ENCODE measurements at places on chromosomes 6 and 20.

DNA sequence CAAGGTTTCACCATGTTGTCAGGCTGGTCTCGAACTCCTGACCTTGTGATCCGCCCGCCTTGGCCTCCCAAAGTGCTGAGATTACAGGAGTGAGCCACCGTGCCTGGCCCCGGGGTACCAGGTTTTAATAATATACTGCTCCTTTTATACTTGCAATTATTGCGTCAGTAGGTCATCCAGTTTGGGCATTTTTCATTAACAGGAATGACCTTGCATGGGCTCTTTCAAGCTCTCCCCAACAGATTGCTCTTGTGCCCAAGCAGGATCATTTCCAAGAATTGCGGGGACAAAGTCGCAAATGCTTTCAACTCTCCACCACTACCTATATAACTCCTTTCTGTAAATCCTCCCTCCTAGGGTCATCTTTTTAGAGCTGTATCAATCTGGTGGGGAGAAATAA lies 23.8 kb downstream of the STK38 start:
- DNase-seq, result no peak

GRCh38 chr20:61932199-61932592 lies 133.5 kb downstream of the TAF4 start:
- no peak for DNase-seq

DNA sequence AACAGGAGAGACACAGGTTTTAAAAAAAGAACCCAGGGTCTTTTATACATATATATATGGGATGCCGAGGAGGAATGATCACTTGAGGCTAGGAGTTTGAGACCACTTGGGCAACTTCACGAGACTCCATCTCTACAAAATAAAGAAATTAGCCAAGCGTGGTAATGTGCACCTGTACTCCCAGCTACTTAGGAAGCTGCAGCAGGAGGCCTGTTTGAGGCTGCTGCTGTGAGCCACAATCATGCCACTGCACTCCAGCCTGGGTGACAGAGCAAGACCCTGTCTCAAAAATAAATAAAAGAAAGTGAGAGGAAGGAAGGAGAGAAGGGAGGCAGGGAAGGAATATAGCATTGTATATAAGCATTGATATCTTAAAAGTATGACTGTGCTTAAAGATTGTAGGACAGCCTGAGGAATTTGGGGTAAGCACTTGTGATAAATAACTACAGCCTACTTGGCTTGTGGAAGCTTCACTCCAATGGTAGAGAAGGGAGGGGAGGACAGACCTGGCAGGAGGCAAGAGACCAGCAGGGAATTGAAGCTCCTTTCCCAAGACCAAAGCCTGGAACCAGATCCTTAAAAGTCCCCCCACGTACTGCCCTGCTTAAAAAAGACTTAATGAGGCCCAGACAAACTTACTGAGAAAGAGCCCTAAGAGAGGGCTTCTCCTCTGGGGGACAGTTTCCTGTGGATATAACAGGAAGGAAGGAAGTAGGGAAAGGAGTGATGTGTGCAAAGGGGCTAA lies 2.5 kb upstream of the SNTA1 start:
- DNase-seq, result no peak

- DNase-seq, result peak; percentile 82
Observed at GRCh38 chr6:55925292-55925691, 49.9 kb upstream of the BMP5 start.

DNA sequence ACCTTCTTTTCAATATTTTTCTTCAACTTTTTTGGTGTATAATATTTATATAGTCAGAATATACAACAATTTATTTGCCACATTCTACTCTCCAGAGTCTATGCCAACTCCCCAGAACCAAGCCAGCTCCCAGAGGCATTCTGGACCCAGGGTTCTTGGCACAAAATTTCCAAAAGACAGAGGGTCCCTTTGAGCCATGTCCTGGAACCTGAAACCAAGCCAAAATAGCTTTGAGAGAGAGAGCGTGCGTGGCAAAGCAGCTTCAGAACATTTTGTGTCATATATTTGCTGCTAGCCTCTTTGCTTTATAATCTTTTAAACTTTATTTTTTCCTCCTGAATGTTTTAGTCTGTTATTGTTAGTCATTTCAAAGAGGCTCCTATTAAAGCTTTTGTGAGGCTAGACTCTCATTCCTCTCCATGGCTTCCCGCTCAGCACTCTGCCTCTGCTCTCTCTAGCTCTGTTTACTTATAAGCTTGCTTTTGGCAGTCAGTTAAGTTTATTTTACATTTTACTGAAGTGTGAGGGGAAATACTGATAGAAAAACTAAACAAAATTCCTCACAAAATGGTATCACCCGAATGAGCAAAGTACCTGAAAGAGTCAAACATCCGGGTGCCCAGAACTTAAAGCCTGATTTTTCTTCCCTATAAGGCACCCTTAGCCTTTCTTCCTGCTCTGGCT lies 605.1 kb upstream of the ID4 start:
- no peak for DNase-seq

GRCh38 chr6:108557494-108558371 lies 3.0 kb upstream of the FOXO3 start:
- DNase-seq, result no peak

GRCh38 chr6:43738267-43738676 lies 31.7 kb upstream of the VEGFA start:
- no peak for DNase-seq

- DNase-seq, result no peak
Observed at GRCh38 chr6:139370283-139370998, 4.0 kb downstream of the CITED2 start.

- no peak for DNase-seq
Observed at GRCh38 chr6:28720357-28721231, 194.9 kb downstream of the GPX5 start.

DNA sequence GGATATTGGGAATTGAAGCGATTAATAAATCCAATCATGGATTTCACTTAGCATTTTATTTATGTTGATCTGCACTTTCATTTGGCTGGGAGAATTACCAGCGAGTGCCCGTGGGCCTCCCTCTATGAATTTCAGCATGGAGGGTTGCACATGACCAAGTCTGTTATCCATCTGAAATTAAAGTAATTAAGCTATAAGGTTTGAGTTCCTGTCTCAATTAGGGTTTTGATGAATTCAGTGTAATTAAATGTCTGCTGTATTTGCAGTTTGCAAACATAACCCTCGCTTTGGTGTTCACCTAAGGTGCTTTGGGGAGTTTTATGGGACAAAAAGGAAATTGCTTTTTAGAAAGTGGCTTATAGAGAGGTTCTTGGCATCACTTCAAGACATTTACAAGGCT lies 169.8 kb upstream of the RIN2 start:
- DNase-seq, result no peak

- DNase-seq, result no peak
Observed at GRCh38 chr6:21437581-21437980, 156.0 kb upstream of the SOX4 start.

DNA sequence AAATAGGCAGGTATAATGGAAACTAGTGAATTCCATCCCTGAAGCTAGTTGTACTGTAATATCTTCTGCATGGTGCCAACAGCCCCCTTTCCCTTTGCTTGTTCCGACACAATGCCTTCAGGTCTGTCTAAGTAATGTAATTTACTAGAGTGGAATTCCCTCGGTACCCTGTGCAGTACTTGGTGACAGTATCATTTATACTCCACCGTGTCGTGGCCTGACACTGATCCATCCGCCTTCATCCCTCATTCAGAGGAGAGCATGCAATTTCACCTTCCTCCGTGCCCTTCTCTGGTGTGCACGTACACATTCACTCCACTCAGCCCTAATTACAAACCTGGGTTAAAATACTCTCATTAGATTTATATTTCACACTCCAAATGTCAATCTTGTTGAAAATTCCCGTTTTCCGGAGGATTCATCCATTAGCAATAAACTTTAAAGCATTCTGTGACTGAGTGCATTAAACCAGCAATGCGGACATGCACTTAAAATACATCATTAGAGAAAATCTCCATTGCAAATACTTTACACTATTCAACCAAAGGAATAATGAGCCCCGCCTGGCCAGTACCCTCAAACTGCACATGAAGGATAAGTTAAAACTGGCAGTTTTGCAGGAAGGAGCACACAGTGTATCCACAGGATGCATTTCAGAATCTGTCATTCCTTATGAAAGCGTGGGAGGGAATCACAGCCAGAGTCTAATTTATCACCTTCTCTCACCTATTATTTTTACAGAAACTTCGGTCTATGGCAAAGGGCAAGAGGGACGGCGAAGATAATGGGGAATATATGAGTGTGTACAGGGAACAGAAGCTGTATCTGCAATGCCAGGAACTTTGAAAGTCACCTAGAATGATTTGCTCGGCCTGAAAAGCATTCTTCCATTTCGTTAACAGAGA lies 182.5 kb downstream of the GJA10 start:
- DNase-seq, result no peak

DNA sequence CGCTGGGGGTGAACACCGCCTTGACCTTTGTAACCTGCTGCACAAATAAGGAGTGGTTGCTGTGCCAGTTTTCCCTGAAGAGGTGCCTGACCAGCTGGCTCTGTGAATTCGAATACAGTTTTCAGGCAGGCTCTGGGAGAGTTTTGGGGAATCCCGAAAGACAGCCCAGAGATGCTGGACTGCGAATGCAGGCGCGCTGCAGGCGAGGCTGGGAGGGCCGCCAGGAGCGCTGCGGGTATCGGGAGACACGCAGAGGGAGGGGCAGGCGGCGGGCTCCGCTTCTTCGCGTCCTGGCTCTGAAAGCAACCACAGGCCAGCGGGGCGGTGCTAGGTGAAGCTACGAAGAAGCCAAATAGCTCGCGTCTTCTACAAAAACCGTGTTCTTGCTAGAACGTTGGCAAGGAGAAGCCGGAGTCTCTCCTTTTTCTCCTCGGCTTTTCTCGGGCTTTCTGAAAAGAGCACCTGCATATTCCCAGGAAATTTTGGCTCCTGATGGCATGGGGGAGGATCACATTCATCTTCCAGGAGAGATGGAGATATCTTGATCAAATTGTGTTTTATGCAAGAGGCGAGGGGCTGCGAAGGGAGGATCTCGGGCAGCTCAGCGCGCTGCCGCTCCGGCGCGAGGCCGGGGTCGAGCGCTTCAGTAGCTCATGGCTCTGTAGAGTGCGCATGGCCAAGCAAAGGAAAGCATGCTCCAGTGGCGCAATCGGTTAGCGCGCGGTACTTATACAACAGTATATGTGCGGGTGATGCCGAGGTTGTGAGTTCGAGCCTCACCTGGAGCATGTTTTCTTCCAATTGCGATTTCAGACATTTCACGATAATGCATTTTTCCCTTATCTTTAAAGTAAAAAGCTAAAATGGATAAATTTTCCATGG lies 158.1 kb upstream of the ZNF184 start:
- DNase-seq, result peak; percentile 37

GRCh38 chr6:134493789-134494188 lies 175.9 kb upstream of the SGK1 start:
- no peak for DNase-seq

DNA sequence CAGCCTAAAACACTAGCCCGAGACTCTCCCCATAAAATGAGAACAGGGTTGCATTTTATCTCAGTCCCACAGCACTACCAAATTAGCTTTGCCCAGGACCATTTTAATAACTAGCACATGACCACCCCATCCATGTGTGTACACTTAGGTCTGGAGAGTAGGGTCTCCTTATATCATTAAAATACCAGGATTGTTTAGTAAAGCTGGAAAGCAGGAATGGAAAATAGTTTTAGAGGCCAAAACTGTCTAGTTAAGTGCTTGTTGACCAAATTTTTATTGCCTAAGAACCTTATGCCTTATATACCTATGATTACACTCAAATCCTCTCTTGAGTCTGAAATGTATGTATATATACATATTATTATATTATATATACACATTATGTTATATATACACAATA lies 608.4 kb downstream of the HDGFL1 start:
- DNase-seq, result no peak

- no peak for DNase-seq
Observed at GRCh38 chr6:71577766-71578165, 289.2 kb downstream of the OGFRL1 start.

DNA sequence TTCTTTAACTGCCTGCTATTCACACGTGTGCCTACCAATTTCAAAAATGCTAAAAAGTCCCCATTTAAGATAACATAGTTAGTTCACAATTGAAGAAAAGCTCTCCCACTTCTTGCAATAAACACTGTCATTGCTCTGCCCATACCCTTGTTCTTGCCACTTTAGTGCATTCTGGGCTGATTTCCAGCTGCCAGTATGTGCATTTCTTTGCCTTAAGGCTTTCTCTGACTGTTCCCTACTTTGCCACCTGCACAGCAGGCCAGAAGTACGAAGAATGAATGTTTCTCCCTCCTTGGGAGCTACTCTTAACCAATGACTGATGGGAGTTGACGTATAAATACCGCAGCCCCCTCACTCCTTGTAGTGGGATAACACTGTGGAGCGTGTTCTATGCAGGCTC lies 16.0 kb upstream of the ATRN start:
- no peak for DNase-seq

- DNase-seq, result peak; percentile 92
Observed at GRCh38 chr20:35318502-35319157, 26.4 kb upstream of the FAM83C start.

- DNase-seq, result no peak
Observed at GRCh38 chr6:107973594-107973993, 15.6 kb upstream of the SEC63 start.

- no peak for DNase-seq
Observed at GRCh38 chr6:81612136-81612535, 140.3 kb downstream of the TENT5A start.

GRCh38 chr20:60627751-60628565 lies 624.1 kb upstream of the CDH4 start:
- no peak for DNase-seq

DNA sequence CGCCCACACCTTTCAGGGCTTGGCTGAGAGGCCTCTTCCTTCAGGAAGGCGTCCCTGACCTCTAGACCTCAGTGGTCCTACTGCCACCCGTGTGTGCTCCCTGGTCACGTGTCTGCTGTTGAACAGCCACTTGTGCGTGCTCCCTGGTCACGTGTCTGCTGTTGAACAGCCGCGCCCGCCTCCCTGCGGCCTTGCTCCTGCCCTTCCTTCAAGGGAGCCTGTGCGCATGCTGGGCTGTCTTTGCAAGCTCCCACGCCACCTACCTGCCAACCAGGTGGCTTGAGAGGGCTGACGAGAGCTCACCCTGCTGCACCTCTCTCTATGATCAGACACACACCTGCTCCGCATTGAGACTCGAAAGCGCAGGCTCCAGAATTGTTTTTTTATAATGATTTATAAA lies 179.3 kb downstream of the BMP7 start:
- DNase-seq, result no peak
